ENCODE measurements at places on chromosomes 11 and 22. TPM values are rescaled to one million over a fixed set of nuclear protein-coding genes. Genes with fewer than 3 reads are reported as not detected.

Gene CDC42EP2
- 8.7 TPM for total RNA-seq

- H3K4me1 ChIP-seq, result no peaks in the 10 kb centered on the region
- H3K4me3 ChIP-seq, result no peak overlapping the region
- no peaks in the 10 kb centered on the region for H3K27me3 ChIP-seq
- H3K36me3 ChIP-seq, result no peaks in the 10 kb centered on the region
- H3K27ac ChIP-seq, result no peak overlapping the region
Observed at GRCh38 chr11:35853971-35854370, 89.9 kb upstream of the LDLRAD3 start.

GRCh38 chr22:30094804-30095203 lies 14.5 kb downstream of the HORMAD2 start:
- no peaks in the 10 kb centered on the region for H3K27me3 ChIP-seq
- no peak for DNase-seq
- no peaks in the 10 kb centered on the region for H3K4me1 ChIP-seq
- H3K36me3 ChIP-seq, result no peaks in the 10 kb centered on the region
- no peak overlapping the region for H3K27ac ChIP-seq

- H3K36me3 ChIP-seq, result no peaks in the 10 kb centered on the region
- no peak for DNase-seq
- no peaks in the 10 kb centered on the region for H3K27me3 ChIP-seq
Observed at GRCh38 chr11:94018721-94019120, 2.4 kb upstream of the HEPHL1 start.

- H3K27me3 ChIP-seq, result no peaks in the 10 kb centered on the region
- peak overlapping the region; percentile 21 for H3K27ac ChIP-seq
- H3K4me1 ChIP-seq, result no peaks in the 10 kb centered on the region
- no peak for DNase-seq
- H3K4me3 ChIP-seq, result no peak overlapping the region
Observed at GRCh38 chr22:27962268-27963044, 43.4 kb upstream of the PITPNB start.

DNA sequence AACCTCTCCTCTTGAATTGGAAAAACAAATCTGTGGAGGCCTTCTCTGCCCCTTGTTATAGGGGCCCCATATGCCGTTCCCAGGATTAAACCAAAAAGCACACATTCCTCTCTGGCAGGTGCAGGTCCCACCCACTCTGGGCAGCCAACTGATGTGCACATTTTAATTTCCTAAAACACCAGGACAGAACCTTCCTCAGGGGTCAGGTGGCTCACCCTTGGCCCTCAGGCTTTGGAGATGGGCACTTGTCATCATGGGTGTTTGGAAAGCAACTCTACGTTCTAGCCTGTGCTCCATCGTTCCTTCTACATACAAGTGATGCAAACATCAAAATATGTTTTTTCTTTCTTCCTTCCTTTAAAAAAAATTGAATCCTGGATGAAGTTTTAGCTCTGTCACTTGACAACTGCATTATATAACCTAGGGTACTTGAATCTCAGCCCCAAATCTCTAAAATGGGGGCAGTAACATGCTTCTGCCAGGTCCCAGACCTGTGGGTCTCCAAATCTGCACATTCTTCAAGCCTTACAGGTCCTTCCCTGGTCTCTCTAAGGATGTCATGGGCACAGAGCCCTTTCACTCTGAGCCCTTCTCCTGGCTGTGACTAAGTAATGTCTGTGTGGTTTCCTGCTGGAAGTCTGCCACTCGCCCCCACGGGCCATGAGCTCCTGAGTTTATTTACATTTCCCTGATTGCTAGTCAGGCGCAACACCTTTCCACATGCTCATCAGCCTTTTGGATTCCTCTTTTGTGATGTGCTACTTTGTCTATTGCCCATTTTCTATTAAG lies 43.8 kb downstream of the KCNQ1OT1 start:
- no peaks in the 10 kb centered on the region for H3K4me1 ChIP-seq
- H3K27ac ChIP-seq, result no peak overlapping the region
- H3K27me3 ChIP-seq, result no peaks in the 10 kb centered on the region
- H3K4me3 ChIP-seq, result no peak overlapping the region

GRCh38 chr11:74257959-74258553 lies 53.4 kb downstream of the P4HA3 start:
- H3K27ac ChIP-seq, result peak overlapping the region; percentile 37
- no peak overlapping the region for H3K4me3 ChIP-seq
- peak; percentile 65 for DNase-seq
- H3K36me3 ChIP-seq, result no peaks in the 10 kb centered on the region
- peaks cover 11% of the 10 kb centered on the region for H3K4me1 ChIP-seq

- H3K27me3 ChIP-seq, result no peaks in the 10 kb centered on the region
- DNase-seq, result no peak
- no peak overlapping the region for H3K4me3 ChIP-seq
- no peak overlapping the region for H3K27ac ChIP-seq
- H3K4me1 ChIP-seq, result no peaks in the 10 kb centered on the region
Observed at GRCh38 chr22:47161631-47162030, 399.2 kb downstream of the TBC1D22A start.

Gene ASCL2
- total RNA-seq, result 3.9 TPM

DNA sequence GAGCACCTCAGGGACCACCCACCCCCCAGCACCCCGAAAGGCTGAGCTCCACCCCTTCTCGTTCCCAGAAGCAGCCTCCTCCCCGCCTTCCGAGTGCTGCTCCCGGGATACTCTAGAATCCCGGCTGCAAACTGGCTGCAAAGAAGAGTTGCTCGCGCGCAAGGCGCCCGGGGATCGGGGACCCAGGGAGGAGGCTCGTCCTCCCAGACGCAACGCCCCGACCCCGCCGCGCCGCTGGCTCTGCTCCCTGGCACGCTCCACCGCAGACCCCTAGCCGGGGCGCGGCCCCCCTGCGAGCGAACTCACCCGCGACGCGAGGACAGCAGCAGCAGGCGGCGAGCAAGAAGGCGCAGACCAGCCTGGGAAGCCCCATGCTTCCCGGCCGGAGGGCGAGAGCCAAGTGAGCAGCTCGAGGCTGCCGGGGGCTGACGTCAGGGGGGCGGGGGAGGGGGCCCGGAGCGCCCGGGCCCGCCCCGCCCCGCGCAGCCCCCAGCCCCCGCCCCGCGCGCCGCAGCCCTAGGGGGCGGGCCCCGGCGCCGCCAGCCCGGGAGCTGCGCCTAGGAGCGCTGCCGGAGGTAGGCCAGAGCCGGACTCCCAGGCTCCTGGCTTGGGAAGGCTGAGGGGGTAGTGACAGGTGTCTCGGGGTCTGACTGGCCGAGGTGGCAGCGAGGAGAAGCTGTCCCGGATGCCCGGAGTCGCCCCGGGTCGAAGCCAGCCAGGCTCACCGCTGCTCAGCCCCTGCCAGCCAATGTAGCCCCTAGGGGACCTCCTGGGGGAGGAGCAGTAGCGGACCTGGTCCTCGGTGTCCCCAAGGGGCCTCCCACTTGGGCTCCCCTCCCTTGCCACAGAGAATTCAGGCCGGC lies at the start of gene MCAM:
Gene MCAM, minus strand, starts transcription at position 402 of the 863 bp plus-strand sequence. Its CDS starts 29 bp downstream, at position 373.
- peak within 1 kb of the TSS; percentile 81 for H3K27ac ChIP-seq
- H3K4me3 ChIP-seq, result peak within 1 kb of the TSS; percentile 28
- no peak for DNase-seq
- no peaks in the 10 kb centered on the region for H3K4me1 ChIP-seq

Gene ARHGAP8
- total RNA-seq, result 64.5 TPM

DNA sequence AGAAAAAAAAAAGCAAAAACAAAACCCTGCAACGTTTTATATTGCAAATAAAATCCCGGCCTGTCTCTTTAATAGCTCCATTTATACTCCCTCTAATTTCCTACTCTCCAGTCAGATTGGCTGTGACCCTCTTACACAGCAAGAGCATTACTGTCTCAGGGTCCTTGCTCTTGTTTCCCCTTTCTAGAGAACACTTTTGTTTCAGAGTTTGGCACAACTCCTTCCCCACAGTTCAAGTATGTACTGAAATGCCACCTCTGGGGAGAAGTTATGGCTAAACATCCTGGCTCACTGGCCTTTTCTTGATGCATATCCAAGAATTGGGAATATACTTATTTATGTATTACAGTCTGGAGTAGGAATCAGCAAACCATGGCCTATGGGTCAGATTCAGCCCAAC lies 2.6 kb downstream of the CASP12 start:
- H3K4me3 ChIP-seq, result no peak overlapping the region
- H3K27ac ChIP-seq, result no peak overlapping the region
- no peaks in the 10 kb centered on the region for H3K36me3 ChIP-seq
- no peak for DNase-seq

- no peaks in the 10 kb centered on the region for H3K27me3 ChIP-seq
- H3K36me3 ChIP-seq, result no peaks in the 10 kb centered on the region
- H3K4me3 ChIP-seq, result no peak overlapping the region
- no peaks in the 10 kb centered on the region for H3K4me1 ChIP-seq
- H3K27ac ChIP-seq, result no peak overlapping the region
Observed at GRCh38 chr11:75548595-75549272, 13.3 kb upstream of the SERPINH1 start.

- no peak for DNase-seq
- H3K4me3 ChIP-seq, result no peak overlapping the region
- no peaks in the 10 kb centered on the region for H3K27me3 ChIP-seq
- H3K36me3 ChIP-seq, result no peaks in the 10 kb centered on the region
- no peaks in the 10 kb centered on the region for H3K4me1 ChIP-seq
Observed at GRCh38 chr11:7449841-7450214, 35.5 kb upstream of the OLFML1 start.

Gene SCUBE1
- 0.68 TPM for total RNA-seq

Gene NPAS4
- total RNA-seq, result 0.74 TPM
